ENCODE measurements at places on chromosomes 3 and 15.

GRCh38 chr15:82650046-82650670 is 3.0 kb upstream of the CPEB1 start:
- no peak for DNase-seq

GRCh38 chr3:14288833-14289451 is 110.3 kb downstream of the LSM3 start:
- DNase-seq = no peak

GRCh38 chr15:78931439-78932257 is 13.2 kb downstream of the CTSH start:
- no peak for DNase-seq

GRCh38 chr15:83292317-83292716 is 7.9 kb upstream of the BNC1 start:
- DNase-seq = no peak

DNA sequence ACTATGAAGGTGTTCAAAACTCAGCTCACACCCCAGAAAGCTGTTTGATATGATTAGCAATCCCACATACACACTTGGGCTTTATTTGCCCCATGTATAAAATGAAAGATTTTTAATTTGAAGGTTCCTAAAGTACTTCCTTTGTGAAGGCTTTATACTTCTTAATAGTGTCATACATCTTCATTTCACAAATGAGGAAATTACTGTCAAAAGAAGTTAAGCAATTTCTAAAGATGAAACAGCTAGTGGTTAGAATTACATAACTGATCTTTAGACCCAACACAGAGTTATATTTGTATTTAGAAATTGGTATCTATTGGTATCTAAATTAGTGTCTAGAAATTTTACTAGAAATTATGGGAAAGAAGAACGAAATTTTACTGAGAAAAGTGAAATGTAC is 7.1 kb downstream of the CD200R1 start:
- DNase-seq = no peak

GRCh38 chr3:73591286-73591800 is 33.4 kb downstream of the PDZRN3 start:
- DNase-seq = no peak

GRCh38 chr3:112365035-112365434 is 32.1 kb downstream of the CD200 start:
- DNase-seq = no peak

DNA sequence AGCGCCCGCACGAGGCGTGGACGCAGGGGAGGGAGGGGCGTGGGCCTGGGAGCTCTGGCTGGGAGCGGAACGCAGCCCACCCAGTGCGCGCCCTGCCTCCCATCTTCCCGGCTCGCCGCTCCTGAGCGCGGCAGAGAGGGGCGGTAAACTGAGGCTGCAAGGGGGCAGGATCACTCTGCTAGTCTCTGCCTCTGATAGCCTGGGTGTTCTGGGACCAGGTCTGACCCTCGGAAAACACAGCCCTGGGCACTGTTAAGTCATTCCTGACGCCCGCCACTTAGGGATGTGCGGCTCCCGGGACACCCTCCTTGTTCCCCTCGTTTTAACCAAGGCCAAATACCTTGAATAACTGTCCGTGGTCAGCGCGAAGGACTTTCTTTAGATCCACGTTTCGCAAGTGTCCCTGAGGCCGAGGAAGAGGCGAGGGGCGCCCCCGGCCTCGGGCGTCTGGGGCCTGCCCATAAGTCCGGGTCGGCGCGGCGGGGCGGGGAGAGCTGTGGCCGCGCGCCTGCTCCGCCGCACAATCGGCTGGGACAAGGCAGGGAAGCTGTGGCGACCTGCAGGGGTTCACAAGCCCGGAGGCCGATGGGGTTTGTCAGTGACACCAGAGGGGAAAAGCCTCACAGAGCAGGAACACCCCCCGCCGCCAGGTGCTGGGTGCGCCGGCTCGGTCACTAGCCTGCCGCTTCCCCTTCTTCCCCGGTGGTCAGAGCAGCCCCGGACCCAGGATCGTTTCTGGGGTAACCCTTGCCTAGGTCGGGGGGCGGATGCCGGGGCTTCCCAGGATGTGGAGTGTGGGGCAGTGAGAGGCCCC is 1.5 kb downstream of the ITPKA start:
- DNase-seq = no peak

All from effector memory CD8-positive, alpha-beta T cell (primary cell).